ENCODE measurements at places on chromosomes 4 and X.

- DNase-seq: no peak
These were observed 154.5 kb upstream of the ANK2 start for GRCh38 chr4:112894951-112895350.

- DNase-seq: peak; percentile 59
These were observed 32.1 kb downstream of the TMEM131L start for GRCh38 chr4:153497988-153498967.

DNA sequence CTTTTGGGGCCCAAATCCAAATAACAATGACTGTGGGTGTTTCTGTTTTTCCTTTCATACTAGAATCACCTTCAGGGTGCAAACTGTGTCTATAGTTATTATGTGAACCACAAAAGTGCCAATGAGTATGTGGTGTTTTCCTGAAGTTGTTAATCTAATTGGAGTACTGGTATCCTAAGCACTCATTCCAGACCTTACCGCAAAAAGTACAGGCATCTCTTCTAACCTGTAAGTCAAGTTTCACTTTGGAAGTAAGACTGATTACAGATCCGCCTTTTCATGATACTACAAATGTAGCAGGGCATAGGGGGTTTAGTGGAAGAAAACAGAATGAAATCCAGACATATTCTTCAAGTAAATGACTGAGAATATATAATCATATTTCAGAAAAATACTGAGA lies 16.1 kb downstream of the COQ2 start:
- no peak for DNase-seq

GRCh38 chr4:103915224-103915869 lies 195.6 kb upstream of the TACR3 start:
- DNase-seq: peak; percentile 34

DNA sequence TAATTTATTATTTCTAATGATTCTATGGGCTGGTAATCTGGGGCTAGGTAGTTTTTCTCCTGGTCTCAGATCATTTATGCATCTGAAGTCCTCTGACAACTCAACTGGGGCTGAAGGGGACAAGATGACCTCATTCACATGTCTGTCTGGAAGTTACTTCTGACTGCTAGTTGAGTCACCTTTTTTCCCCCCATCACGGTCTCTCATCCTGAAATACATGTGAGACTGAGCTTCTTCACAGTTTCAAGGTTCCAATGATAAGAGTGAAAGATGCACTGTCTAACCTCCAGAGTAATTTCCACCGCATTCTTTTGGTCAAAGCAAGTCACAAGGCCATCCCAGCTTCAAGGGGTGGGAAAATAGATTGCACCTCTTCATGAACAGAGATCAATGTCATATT lies 356.7 kb upstream of the RPS6KA3 start:
- no peak for DNase-seq

GRCh38 chr4:89410687-89411086 lies 103.1 kb upstream of the GPRIN3 start:
- DNase-seq: no peak

DNA sequence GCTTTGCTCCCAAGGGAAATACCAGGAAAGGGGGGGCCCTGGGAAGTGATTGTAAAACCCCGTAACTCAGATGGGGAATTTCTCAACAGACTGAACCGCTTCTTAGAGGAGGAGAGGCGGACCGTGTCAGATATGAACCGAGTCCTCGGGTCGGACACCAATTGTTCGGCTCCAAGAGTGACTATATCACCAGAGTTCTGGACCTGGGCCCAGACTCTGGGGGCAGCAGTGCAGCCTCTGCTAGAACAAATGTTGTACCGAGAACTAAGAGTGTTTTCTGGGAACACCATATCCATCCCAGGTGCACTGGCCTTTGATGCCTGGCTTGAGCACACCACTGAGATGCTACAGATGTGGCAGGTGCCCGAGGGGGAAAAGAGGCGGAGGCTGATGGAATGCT lies 1.0 kb downstream of the PNMA3 start:
- no peak for DNase-seq

DNA sequence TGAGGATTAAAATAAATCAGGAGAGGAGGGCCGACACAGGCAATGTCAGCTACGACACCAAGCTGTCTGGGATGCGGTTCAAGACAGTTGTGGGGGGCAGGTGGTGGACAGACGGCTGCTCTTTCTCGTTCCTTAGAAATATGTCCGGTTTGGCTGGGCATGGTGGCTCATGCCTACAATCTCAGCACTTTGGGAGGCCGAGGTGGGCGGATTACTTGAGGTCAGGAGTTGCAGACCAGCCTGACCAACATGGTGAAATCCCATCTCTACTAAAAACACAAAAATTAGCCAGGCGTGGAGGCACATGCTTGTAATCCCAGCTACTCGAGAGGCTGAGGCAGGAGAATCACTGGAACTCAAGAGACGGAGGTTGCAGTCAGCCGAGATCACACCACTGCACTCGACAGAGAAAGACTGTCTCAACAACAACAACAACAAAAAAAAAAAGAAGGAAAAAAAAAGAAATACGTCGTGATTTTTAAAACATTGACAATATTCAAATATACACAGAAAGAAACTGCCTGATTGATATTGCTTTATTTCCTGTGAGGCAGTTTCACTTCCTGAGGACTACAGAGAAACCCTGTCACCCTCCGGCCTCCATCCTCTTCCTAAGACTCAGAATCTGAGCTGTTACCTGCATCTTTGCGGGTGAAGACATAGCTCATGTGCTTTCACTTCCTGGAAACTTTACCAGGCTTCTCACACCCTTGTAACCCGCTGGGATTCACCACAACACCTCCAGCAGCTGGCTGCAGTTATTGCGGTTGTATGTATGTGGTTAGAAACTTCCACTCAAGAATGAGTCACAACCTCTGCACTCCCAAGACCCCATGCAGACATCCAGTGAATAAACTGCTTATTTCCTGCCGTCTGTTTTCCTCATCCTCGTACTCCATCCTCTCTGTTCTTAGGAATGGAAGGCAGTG lies 63.8 kb upstream of the STS start:
- DNase-seq: peak; percentile 9

GRCh38 chr4:146661367-146661766 lies 22.7 kb downstream of the POU4F2 start:
- DNase-seq: no peak

DNA sequence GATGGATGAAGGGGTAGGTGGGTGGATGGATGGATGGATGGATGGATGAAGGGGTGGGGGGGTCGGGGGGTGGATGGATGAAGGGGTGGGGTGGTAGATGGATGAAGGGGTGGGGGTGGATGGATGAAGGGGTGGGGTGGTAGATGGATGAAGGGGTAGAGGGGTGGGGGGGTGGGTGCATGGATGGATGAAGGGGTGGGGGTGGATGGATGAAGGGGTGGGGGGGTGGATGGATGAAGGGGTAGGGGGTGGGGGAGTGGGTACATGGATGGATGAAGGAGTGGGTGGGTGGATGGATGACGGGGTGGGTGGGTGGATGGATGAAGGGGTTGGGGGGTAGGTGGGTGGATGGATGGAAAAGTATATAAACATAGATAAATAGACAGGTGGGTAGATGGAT lies 74.2 kb downstream of the PRKX start:
- no peak for DNase-seq

GRCh38 chr4:156923525-156923924 lies 48.1 kb downstream of the PDGFC start:
- no peak for DNase-seq

DNA sequence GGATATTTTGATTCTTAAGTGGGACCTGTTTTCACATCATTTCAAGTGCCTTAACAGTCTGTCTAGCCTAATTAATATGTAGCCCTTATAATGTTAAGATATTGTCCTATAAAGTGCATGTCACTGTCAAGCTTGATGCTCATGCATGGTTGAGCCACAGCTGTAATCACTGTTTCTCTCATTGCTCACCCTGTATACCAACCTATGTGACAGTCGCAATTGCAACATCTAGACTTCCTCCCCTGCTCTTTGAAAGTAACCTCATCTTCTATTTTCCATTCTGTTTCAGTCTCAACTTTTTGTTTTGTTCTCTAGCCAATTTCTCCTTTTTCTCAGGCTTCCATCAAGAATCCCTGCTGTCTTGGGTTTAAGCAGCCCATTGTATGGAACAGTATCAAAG lies 24.4 kb upstream of the MSL3 start:
- DNase-seq: peak; percentile 7

- DNase-seq: no peak
These were observed 73.9 kb downstream of the HDAC8 start for GRCh38 chrX:72498782-72499181.

GRCh38 chr4:80202741-80203553 lies 5.6 kb downstream of the PRDM8 start:
- DNase-seq: peak; percentile 73

DNA sequence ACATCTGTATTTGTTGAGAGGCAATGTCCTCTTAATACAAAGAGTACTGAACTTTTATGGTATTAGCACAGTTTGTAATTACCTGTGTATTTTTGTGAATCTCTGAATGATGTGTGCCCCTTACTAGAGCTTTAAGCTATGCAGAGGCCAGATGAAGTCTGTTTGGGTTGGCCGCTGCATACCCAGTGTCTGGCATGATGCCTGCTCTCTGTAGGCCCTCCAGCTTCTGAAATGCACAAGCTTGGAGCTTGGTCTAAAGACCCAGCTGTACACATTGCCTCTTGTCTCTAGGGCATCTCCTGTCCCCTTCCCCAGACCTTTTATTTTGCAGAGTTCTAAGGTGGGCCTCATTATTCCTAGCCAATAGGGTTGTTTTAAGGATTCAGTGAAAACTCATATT lies 68.6 kb downstream of the CDS1 start:
- no peak for DNase-seq

- DNase-seq: no peak
These were observed 425.4 kb downstream of the SLITRK2 start for GRCh38 chrX:146243041-146243440.

- no peak for DNase-seq
These were observed 18.1 kb downstream of the SEC24B start for GRCh38 chr4:109451544-109452273.

GRCh38 chrX:136636121-136636520 lies 11.8 kb upstream of the CD40LG start:
- DNase-seq: no peak

- no peak for DNase-seq
These were observed 31.8 kb downstream of the CXCL1 start for GRCh38 chr4:73901031-73901430.

DNA sequence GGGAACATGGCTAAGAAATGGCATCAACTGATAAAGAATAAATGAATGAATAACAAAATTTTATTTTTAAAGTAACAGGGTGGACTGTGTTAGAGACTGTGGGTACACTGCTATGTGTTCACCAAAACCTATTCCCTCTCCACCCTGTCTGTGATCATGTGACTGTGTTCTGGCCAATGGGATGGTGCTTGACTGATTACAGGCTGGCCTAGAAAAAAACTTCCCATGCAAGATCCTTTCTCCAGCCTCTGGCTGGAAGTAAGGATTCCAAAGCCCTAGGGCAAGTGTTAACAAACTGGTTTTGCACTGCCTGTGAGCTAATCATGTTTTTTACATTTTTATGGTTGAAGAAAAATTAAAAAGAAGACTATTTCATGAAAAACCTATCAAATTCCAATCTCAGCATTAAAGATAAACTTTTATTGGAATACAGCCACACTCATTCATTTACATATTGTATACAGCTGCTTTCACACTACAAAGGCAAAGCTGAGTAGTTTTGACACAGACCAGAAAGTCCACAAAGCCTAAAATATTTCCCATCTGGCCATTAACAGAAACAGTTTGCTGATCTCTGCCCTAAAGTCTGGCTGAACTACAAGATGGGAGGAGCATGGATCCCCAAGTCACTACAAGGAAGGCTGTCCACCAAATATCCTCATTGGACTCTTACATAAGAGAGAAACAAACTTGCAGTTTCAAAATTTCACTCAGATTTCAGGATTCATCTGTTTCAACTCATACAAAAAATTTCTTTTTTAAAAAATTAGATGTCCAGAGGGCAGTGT lies 133.2 kb downstream of the ARHGAP6 start:
- no peak for DNase-seq

DNA sequence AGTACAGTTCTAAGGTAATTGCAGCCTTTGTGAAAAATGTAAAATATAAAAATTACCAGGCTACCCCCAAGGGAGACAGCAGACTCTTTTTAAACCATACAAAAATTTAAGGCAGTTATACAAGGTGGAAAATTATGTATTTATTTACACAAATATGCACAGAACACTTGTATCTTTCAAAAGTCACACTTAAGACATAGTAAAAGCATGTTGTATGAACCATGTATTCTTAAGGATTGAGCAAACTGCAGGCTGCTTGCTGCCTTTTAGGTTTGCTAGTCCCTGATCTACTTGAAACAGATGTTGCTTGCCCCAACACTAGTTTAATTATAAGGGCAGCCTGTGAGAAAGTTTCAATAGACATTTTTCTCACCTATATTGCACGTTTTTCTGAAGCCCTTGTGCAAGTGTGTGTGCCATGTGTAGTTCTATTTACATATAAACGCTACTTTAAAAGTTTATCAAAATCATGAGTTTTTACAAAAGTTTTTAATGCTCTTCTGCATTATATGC lies 72.8 kb downstream of the PRSS12 start:
- DNase-seq: no peak

DNA sequence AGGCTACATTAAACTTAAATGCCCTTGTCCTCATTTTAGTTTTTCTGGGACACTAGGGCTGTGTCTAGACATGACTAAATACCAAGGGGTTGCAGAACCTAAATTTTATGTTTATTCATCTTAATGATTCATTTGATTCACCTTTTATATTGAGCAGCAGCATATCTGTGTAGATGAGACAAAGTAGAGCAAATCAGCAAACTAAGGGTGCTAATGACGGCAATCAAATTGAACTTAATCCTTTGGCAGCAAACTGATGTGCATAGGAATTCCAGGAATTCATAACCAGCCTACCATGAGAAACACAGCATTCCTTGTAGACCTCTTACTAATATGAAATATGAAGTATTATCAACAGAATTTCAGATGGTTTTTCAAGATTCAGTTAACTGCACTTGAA lies 25.1 kb downstream of the EPHA5 start:
- DNase-seq: no peak

DNA sequence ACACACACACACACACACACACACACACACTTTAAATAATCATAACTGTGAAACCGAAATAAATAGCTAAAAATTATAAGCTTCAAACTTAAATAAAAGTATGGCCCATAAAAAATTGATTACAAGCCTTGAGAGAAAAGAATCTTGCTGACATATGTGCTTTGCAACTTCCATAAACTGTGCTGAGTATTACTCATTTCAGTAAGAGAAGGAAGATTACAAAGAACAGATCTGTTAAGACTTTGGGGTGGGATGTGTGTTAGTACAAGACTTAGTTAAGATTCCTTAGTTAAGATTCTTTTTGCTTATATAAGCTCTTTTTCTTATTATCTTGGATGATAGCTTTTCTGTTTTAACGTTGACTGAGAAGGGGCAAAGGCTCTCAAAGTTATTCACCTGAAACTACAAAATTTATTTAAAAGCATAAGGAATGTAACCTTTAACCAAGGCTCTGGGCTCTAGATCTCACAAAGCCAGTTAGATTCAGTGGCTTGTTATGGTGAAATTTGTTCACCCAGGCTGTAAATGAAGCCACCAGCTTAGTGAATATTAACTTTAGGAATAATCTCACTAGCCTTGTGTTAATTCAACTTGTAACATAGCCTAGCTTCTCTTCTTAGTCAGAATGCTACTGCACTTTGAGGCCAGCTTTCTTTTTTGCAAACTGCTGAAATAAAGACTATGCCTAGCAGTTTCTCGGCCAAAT lies 58.2 kb downstream of the ARSJ start:
- no peak for DNase-seq

GRCh38 chrX:46321676-46322075 lies 223.5 kb downstream of the ZNF674 start:
- no peak for DNase-seq

- DNase-seq: no peak
These were observed 24.6 kb upstream of the CD40LG start for GRCh38 chrX:136623396-136623795.

All from GM20000 (cell line).